ENCODE measurements at places on chromosomes 2 and 18.

DNA sequence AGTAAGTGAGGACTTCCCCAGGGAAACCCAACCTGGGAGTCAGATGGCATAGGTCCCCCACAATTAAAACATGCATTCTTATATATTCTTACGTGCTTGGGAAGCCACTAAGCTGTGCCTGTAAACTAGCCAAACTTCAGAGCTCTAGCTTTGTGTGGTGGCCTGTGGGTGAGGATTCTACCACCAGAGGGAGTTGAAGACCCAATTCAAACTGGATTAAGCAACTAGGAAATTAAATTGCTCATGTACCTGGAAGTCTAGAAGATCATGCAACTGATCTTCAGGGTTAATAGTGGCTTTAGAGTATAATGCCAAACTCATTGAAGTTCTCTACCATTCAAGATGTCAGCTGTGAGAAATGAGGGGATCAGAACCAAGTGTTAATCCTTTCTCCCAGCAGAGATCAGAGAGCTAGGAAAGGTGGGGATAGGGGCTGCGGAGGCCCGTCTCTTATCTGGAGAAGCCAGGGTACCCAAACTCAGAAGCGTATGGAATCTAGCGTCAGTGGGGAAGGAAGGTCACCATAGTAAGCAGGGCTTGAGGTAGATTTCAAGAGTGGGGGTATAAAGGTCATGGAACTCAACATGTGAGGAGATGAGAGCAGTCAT, 53.2 kb upstream of the CCDC85A start:
- no peak for DNase-seq

DNA sequence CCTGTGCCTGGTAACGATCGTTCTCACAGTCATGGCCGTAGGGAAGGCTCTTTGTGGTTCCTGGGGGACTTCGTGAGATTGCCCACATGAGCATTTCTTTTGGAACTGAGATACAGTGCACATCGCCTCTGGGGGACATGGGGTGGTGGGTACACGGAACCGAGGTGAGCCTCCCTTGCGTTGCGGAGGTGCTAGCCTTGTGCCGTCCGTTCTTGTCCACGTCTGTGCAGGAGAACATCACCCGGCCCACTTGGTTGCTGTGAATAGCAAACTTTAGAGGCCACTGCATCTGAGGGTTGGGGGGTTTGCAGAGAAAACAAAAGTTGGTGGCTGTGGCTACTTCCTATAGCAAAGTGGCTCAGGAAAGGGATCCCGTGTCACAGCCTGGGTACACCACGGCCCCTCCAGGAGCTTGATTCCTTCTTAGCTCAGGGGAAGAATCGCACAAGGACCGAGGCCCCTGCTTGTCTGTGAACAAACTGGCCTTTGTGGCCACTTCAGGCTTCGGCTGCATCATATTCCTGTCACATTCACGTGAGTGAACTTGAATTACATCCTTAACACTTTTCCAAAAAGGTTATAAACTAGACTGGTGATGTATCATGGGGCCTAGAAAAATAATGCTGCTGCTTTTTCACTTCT, 72.6 kb downstream of the LRRFIP1 start:
- no peak for DNase-seq

DNA sequence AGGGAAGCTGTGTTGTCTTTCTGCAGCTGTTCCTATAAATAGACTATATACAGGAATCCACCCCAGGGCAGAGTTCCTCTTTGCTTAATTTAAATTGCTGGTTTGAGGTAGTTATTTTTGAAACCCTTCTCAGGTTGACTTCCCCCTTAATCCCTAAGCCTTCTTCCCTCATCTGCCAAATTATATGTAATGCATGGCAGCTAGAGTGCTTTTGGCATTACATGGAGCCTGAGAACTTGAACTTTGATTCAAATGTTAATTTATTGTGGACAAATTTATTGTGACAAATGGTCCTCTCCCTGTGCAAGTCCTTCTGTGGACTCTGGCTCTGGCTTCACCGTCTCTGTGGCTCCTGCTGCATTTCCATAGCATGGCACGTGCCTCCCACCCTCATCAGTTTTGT, 29.2 kb downstream of the MYO1B start:
- no peak for DNase-seq

- no peak for DNase-seq
These were observed 121.5 kb downstream of the WDSUB1 start for GRCh38 chr2:159165048-159165447.

- DNase-seq, result no peak
These were observed 62.3 kb downstream of the VWA3B start for GRCh38 chr2:98149333-98149697.

DNA sequence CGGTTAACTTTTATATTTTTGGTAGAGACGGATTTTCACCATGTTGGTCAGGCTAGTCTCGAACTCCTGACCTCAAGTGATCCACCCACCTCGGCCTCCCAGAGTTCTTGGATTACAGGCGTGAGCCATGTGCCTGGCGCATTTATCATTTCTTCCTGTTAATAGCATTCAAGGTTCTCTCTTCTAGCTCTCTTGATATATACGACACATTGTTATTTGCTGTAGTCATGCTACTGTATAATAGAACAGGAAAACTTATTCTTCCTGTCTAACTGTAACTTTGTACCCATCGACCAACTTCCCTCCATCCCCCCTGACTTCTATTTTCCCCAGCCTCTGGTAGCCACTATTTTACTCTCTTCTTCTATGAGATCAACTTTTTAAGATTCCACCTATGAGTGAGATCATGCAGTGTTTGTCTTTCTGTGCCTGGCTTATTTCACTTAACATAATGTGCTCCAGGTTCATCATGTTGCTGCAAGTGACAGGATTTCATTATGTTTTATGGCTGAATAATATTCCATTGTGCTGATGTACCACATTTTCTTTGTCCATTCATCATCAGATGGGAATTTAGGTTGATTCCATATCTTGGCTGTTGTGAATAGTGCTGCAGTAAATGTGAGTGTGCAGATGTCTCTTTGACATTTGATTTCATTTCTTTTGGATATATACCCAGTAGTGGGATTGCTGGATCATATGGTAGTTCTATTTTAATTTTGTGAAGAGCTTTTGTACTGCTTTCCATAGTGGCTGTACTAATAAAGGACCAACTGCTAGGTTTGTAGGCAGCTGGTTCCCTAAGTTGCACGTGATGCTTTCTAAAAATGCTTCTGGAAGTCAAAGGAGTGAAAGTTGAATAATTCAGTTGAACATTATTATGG, 205.2 kb downstream of the PRKCE start:
- DNase-seq, result no peak

DNA sequence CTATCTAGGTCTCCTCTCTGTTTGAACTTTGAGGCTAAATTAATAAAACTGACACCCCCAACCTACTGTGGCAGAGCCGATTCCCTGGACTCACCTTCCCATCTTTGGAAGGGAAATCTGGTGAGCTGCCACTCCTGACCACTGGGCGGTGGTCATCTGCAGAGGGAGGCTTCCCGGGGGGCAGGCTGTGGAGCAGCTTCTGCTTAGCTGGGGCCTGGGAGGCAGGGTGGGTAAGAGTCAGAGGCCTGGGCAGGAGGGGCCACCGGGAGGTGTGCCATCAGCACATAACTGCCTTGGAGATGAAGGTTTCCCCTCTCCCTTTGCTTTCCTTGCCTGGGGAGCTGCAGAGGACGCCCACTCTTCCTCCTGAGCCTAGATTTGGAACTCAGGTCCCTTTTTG, 2.3 kb upstream of the NPPC start:
- no peak for DNase-seq

DNA sequence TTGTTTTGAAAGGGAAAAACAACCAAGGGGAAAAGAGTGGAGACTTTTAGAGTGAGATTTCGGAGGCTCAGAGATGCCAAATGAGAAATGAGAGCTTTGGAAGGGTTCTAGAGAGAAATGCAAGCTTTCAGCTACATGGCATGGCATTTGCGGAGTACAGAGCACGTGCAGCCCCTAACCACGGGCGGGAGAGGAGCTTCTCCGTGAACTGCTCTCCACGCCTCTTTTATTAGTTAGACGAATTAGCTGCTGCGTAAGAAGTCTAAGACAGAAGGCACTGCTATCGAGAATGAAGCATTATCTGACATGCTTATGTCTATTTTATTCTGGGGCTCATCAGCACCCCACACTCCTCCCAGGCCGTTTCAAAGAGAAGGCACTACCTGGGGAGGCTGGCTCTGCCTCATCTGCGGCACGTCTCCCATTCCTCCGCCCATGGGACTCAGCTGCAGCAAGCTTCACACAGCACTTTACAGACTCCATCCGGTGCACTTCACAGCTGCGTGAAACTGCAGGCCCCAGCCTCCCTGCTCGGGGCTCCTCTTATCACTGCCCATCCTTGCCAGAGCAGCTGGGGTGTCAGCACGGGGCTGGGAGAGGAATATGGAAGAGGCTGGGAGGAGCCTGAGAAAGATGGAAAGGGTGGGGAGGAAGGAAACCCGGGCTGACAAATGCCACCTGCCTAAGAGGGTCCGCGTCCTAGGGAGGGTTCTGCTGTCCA, 207.3 kb upstream of the APCDD1 start:
- no peak for DNase-seq
